ENCODE measurements at places on chromosomes 1 and 21.

GRCh38 chr1:181089676-181090544, 1.4 kb downstream of the IER5 start:
- no peaks in the 10 kb centered on the region for H3K27me3 ChIP-seq
- peaks cover 47% of the 10 kb centered on the region for H3K36me3 ChIP-seq
- H3K4me3 ChIP-seq, result peak overlapping the region; percentile 99
- H3K4me1 ChIP-seq, result peaks cover 43% of the 10 kb centered on the region
- peak; percentile 89 for DNase-seq

DNA sequence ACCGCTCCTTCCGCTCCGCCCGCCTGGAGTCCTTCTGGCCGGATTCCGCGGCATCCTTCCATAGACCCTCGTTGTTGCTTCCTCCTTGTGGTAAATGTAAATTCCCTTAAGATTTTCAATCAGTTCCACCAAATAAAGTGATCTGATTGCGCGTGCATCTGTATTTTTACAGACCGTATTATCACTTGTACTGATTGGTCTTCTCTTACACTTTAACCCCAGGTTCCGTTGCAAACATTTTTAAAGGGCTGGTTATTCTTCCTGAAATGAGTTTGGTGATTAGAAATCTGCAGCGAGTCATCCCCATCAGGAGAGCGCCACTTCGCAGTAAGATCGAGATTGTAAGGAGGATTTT, 483 bp downstream of the YBEY start:
- H3K4me3 ChIP-seq, result peak overlapping the region; percentile 98
- no peak for DNase-seq
- no peaks in the 10 kb centered on the region for H3K27me3 ChIP-seq
- peaks cover 25% of the 10 kb centered on the region for H3K36me3 ChIP-seq

- H3K27me3 ChIP-seq, result peaks cover 7% of the 10 kb centered on the region
- H3K4me1 ChIP-seq, result no peaks in the 10 kb centered on the region
- no peak overlapping the region for H3K27ac ChIP-seq
- H3K36me3 ChIP-seq, result no peaks in the 10 kb centered on the region
- no peak for DNase-seq
- no peak overlapping the region for H3K4me3 ChIP-seq
Observed at GRCh38 chr1:237562242-237562823, 328.4 kb downstream of the ZP4 start.

DNA sequence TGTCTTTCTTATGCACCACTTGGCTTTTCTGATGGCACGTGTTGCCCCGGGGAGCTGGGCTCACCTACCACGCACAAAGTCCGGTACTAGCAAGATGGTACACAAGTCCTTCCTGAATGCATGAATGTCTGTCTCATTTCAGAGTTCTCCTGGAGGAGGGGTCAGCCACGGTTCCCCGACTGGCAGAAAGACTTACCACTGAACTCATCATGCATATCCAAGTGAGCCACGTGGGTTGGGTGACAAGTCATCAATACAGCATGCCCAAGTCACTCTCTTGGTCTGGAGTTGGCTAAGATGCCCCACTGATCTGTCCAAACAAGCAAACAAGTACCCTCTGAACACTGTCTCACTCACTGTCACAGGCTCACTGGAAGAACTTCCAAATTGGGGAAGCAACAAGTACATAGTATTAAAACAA, 28.6 kb upstream of the MX1 start:
- H3K27ac ChIP-seq, result no peak overlapping the region
- DNase-seq, result no peak

- peak; percentile 9 for DNase-seq
- no peak overlapping the region for H3K27ac ChIP-seq
- no peak overlapping the region for H3K4me3 ChIP-seq
Observed at GRCh38 chr1:182357171-182357570, 34.4 kb downstream of the GLUL start.

GRCh38 chr1:17511188-17511587, 28.3 kb upstream of the ARHGEF10L start:
- H3K36me3 ChIP-seq, result no peaks in the 10 kb centered on the region
- no peaks in the 10 kb centered on the region for H3K4me1 ChIP-seq
- DNase-seq, result no peak
- no peaks in the 10 kb centered on the region for H3K27me3 ChIP-seq

DNA sequence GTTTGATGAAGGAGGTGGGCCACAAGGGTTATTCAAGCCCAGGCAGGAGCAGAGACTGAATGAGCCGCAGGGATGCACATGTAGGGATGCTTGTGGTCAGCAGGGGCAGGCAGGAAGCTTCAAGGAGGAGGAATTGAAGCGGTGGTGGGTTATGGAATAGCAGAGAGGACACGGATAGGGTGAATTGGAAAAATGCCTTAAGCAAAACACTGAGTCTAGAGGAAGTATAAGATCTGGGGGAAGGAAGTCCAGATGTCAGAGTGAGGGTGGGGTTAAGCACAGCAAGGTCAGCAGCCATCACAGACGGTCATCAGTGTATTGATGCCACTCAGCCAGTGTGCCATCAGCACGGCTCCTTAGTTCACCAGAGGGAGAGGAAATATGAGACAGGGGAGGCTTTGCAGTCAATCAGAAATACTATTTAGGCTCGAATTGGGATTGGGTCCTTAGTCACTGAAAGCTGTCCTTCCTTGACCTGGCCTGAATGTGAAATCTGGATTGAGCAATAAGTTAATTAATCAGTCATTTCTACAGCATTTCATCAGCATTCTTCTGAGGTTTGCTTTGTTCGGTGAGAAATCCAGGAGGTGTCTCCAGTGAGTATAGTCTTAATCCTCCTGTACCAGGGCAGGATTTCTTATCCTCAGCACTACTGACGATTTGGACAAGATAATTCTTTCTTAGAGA, 6.0 kb upstream of the LCE1F start:
- H3K4me3 ChIP-seq, result no peak overlapping the region
- H3K36me3 ChIP-seq, result no peaks in the 10 kb centered on the region
- H3K27me3 ChIP-seq, result peaks cover 8% of the 10 kb centered on the region

- no peak for DNase-seq
- no peak overlapping the region for H3K4me3 ChIP-seq
- H3K27me3 ChIP-seq, result peaks cover 3% of the 10 kb centered on the region
- H3K4me1 ChIP-seq, result no peaks in the 10 kb centered on the region
- H3K36me3 ChIP-seq, result peaks cover 5% of the 10 kb centered on the region
- H3K27ac ChIP-seq, result no peak overlapping the region
Observed at GRCh38 chr21:15414057-15414456, 315.7 kb upstream of the USP25 start.

Measured in activated naive CD4-positive, alpha-beta T cell treated with anti-CD3 and anti-CD28 coated beads for 36 hours (primary cell).